ENCODE measurements at places on chromosomes 11 and 22. TPM values are rescaled to one million over a fixed set of nuclear protein-coding genes. Genes with fewer than 3 reads are reported as not detected.

PDE3B gene
- 6.8 TPM for polyA plus RNA-seq

MYBPC3 gene
- polyA plus RNA-seq, result 0.64 TPM

IFITM10 gene
- polyA plus RNA-seq, result 0.14 TPM

SAA2 gene
- polyA plus RNA-seq, result 0.15 TPM

CD3E gene
- polyA plus RNA-seq, result 0.30 TPM

JHY gene
- polyA plus RNA-seq, result 14.0 TPM

IFITM1 gene
- 45.6 TPM for polyA plus RNA-seq

CWC15 gene
- polyA plus RNA-seq, result 132 TPM

OR4D10 gene
- polyA plus RNA-seq, result not detected

OMP gene
- not detected for polyA plus RNA-seq

JAML gene
- 1.9 TPM for polyA plus RNA-seq

UBQLNL gene
- polyA plus RNA-seq, result 0.43 TPM

SRPRA gene
- 82.6 TPM for polyA plus RNA-seq

DNA sequence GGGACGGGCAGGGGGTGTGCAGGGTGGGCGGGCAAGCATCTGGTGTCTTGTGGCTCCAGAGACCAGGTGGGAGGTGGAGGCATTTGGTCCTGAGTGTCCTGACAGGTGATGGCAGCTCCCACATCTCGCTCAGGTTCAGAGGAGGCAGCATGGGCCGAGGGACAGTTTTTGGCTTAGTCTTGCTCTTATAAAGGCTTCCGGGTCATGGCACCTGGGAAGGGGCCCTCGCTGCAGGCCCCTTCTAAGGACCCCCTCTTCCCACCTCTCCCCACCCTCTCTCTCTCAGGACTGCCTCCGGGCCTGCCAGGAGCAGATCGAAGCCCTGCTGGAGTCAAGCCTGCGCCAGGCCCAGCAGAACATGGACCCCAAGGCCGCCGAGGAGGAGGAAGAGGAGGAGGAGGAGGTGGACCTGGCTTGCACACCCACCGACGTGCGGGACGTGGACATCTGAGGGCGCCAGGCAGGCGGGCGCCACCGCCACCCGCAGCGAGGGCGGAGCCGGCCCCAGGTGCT, 9.9 kb downstream of the CCND1 start:
- no peak for DNase-seq

GRCh38 chr11:128388206-128388815, 199.0 kb downstream of the ETS1 start:
- DNase-seq, result no peak

- no peak for DNase-seq
These were observed 87.1 kb upstream of the XKR3 start for GRCh38 chr22:16912281-16912680.

DNA sequence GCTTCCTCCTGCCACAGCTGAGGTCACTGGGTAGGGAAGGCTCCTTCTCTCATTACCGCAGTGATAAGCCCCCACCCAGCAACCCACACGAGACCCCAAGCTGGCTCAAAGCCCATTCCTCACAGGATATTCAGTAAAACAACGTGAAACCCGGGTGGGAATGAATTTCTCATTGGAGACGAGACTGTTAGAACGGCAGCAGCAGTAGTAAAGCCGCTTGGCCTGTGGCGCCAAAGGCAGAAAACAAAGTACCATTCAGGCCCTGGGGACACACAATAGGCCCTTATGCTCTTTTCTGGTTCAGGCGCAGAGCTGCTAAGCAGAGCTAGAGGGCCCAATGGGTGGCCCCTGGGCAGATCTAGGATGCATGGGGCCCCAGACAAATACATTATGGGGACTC, 45.3 kb downstream of the PC start:
- no peak for DNase-seq

DNA sequence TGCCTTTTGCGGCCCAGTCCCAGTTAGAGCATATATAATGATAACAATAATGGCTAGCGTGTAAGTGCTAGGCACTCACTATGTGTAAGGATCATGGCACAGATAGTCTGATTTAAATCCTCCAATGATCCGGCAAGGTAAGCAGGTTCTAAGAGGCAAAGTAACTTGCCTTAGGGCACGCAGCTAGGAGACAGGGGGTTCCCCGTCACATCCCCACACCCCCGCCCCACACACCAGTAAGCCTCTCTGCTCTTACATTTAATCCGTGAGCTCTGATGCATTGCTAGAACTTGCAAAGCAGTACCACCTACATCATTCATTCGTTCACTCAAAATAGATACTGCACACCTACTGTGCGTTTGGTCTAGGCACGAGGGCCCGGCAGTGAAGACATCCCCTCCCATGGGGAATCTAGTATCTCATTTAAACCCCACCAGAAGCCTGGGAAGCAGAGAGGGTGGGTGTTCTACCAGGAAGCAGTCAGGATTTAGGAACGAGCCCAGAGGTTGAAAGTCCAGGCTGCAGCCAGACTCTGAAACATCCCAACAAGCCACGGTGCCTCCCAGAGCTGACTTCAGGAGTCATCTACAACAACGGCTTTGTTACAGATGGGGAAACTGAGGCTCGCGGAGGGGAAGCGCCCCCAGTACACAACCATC, 20.6 kb downstream of the TMPRSS6 start:
- DNase-seq, result no peak

DNA sequence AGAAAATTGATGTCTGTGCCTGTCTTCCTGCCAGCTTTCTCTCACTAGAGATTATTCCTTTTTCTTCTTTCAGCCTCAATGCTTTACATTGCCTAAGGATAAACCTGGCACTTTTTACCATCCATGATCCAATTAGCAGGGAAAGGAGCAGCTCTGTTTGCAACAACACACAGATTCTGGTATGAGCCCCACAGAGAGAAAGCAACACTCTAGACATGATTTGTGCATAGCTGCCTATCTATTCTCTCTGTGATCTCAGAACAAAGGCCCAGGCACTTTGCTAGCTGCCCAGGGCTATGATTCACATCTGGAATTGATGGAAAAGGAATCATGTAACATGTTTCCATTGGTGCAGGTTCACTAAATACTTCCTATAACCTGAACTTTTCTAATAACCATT, 685.0 kb downstream of the ETS1 start:
- DNase-seq, result no peak

DNA sequence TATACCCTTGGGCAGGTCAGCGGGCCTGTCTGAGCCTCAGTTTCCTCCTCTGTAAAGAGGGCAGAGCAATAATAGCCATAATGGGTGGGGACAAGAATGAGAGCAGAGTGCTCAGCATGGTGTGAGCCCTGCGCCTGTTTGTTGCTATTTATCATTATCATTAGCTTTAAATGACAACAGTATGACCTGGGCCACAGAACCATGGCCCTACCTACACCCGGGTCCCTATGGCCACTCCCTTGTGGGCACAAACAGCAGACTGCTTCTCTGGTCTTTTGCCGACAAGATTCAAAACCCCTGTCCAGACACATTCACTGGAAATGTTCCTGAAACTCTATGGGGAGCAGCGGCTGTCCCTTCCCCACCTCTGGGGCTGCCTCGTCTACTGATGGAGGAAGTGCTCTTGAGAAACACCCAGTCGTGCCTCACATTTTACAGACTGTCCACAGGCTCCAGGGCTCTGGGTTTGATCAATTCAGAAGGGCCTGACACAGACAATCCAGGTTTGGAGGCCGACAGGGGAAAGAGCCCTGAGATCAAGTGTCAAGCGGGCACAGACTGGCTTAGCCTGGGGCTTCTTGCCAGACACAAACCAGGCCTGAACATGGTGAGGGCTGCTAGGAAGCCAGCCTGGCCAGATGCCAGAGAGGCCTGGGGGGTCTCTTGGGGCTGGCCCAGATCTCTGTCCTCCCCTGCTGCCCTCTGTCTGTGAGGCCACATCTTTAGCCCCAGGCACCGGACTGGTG, 112.5 kb upstream of the CD82 start:
- no peak for DNase-seq

DNA sequence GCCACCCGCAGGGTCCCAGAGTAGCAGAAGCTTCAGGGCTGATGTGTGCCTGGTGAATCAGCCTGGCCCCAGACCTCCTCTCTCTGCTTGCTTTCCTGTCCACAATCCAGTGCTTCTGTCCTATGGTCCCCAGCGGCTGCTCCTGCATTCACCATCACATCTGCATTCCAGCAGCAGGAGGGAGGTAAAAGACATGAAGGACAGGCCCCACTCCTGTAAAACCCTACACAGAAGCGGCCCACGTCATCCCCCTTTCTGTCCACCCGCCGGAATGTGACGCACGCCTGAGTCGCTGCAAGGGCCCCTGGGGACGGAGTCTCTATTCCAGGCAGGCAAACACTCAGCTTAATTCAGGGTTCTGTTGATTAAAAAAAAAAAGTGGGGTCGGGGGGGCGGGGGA, 58.3 kb downstream of the CDKN1C start:
- DNase-seq, result no peak

DNA sequence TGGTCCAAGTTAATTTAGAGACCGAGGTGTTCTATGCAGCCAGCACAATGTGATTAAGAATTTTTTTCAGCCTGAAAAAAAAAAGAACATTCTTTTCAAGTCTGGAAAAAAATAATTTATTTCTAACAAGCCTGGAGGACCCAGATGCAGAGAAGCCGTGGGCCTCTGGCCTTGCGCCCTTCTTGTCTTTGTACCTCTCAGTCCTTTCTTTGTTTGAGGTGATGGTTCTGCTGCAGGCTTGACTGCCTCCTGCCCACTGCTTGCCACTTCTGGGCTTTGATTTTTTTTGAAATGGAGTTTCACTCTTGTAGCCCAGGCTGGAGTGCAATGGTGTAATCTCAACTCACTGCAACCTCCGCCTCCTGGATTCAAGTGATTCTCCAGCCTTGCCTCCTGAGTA, 7.2 kb upstream of the PTPRJ start:
- DNase-seq, result no peak

GRCh38 chr11:26706181-26706580, 15.7 kb downstream of the SLC5A12 start:
- no peak for DNase-seq

DNA sequence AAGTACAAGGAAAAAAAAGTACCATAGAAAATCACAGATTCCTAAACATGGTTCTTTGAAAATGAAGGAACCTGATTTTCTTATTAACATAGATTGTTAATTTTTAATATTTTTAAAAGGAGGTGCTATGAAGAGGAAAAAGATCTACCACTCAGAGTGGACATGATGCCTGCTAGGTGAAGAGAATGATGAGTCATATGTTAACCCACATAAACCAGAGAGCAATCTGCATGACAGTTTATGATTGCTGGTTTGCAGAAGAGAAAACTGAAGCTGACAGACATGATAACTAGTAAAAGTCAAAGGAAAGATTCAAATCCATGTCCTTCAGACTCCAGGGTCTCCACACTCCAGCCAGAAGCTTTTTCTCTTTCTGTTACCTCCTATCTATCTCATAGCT, 1231.7 kb downstream of the LRRC4C start:
- no peak for DNase-seq

DNA sequence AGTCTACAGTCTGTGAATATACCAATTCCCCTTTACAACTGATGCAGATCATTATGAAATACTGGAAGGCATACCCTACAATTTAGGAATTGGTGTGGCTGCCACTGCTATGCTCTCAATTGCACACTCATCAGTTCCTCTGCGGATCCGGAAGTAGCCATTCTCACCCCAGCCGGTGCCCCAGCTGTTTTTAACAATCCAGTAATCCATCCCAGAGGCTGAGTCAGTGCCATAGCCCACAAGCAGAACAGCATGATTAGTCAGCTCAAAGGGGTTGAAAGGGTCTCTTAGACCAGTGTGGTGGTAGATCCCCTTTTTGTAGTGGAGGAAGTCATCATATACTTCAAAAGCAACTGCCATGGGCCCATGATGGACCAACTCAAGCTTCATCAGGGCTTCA, 43.6 kb downstream of the CTSC start:
- no peak for DNase-seq

DNA sequence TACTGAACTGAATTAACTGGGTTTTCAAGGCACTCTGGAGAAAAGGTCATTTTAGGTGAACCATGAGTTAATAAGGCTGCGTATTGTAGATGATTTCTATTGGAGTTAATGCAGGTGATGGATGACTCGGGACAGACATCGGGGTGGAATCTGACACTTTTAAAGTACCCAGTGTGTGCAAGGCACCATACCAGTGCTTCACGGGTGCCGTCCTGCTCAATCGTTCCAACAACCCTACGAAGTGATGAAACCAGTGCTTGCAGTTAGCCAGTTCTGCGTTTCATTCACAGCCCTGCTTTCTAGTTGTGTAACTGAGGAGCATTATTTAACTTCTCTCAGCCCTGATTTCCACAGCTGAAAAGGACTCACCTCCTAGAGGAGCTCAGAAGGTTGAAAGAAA, 216.5 kb downstream of the BARX2 start:
- DNase-seq, result no peak

DNA sequence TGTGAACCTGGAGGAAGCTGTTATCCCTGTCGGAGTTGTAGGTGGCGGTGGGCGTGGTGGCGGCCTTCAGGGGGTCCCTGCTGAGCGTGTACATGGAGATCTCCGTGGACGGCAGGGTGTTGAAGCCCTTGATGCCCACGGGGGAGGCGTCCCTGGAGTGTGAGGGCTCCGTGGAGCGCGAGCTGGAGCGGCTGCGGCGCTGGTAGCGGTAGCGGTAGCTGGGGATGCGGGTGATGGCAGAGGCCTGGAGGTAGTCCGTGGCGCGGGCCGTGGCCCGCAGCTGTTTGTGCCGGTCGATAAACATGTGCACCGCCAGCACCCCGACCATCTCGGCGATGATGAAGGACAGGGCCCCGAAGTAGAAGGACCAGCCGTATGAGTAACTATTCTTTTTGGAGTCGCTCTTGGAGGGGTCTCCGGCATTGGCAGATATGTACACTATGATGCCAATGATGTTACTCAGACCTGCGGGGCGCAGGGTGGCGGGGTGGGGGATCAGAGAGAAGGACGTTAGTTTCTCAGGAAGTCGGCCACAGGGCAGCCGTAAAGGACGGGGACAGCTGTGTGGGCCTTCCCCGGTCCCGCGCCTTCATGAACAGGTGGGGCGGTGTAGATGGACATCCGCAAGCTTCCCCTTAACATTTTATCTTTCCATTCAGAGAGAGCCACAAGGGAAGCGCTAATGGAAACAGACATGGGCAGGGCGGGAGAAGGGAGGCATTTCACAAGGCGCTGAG, 35.6 kb upstream of the EIF3D start:
- no peak for DNase-seq

- DNase-seq, result no peak
These were observed 39.2 kb upstream of the HMGXB4 start for GRCh38 chr22:35218079-35218478.

GRCh38 chr22:42319386-42319785, 48.9 kb upstream of the TCF20 start:
- no peak for DNase-seq

GRCh38 chr11:110355011-110355744, 58.8 kb upstream of the RDX start:
- DNase-seq, result no peak

DNA sequence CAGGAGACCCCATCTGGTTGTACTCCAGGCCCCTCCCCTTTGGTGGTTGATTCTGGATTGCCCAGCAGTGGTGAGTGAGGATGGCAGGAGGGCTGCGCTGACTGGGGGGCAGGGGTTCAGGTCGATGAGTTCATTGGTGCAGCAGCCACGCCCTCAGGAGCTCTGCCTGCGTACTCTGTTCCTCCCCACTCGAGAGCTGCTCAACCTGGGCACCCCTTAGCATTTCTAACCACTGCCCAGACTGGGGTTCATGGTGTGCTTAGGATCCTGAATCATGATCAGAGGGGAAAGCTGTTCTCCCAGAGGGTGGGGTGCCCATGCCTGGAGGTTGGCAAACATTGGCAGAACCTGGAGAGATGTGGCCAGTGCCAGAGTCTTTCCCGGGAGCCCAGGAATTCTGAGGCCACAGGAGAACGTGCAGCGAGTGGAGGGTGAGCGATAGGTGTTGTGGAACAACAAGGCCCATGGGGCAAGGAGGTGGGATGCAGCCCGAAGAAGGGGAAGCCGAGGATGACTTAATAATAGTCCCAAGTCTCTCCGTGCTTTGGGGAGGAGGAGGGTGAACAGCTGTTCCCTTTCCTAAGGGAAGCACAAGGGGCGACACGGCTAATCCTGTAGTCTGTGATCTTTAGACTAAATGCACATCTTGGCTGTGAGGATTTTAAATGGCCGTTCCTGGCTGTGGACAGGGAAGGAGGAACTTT, 75.5 kb downstream of the SCN3B start:
- DNase-seq, result no peak
